ENCODE measurements at places on chromosomes 12 and 14. TPM values are rescaled to one million over a fixed set of nuclear protein-coding genes. Genes with fewer than 3 reads are reported as not detected.

The MGAT4C gene
- not detected for total RNA-seq

The ATP5MC2 gene
- total RNA-seq: 238 TPM

The CISTR gene
- not detected for total RNA-seq

The ZC2HC1C gene
- 0.76 TPM for total RNA-seq

DNA sequence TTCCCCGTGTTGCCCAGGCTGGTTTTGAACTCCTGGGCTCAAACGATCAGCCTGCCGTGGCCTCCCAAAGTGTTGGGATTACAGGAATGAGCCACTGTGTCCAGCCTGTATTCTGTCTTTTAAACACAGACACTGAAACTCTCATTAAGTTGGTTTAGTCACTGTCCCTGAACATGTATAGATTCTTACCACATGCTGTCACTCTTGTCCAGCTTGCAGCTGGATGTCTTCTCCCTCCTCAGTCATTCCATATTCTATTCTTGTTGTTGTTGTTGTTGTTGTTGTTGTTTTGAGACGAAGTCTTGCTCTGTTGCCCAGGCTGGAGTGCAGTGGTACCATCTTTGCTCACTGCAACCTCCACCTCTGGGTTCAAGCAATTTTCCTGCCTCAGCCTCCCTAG lies 12.3 kb upstream of the ATP5MC2 start:
- no peak for DNase-seq

DNA sequence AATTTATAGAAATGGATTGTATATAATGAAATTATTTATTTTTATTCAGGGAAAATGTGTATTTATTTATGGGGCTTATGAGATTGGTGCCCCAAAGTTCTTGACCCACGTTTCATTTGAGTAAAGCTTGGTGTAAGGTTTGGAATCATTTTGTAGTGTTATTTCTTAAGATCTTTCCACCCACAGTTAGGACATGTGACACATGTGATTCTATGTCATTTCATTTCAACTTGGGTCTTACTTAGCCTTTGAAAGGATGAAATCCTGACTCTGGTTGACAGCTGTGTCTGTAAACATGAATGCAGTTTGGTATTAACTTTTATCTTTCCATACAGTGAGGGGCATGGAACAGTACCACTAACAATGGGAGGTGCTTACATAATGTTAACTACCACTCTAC lies 51.7 kb downstream of the FLRT2 start:
- DNase-seq: no peak

GRCh38 chr12:9742661-9743060 lies 9.8 kb upstream of the CLECL1 start:
- DNase-seq: peak; percentile 70

DNA sequence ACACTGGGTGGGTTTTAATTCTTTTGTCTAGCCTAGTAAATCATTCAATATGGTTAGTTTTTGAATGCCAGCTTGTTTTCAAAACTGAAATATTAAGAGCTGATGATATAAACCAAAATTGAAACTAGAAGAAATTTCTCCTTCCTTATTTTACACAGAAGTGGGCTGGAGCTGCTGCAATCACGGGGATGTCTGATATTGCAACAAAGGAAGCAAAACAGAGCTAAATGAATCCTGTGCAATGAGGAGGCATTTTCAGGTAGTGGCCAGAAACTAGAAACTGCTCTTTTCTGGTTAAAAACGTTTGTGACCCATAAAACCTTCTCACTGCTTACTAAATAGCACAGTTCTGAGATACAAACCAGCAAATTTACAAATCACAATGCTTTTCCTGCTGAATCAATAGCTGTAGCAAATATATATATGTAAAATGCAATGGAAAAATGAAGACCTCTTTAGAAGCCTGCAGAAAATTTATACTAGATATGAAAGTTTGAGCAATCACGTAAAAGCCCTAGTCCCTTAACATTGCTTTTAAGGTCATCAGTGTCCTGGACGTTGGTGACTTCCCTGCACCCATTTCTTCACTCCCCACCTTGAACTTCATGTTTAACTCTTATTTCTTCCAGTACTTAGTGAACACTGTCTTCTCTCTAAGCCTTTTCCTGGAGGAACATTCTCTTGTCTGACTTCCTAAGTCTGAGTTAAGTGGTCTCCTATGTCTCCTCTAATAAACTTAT lies 15.9 kb upstream of the LRRK2 start:
- no peak for DNase-seq

GRCh38 chr12:71216725-71217579 lies 59.2 kb upstream of the TSPAN8 start:
- no peak for DNase-seq

- no peak for DNase-seq
Measured at GRCh38 chr12:116353958-116354357, 76.5 kb upstream of the MED13L start.

GRCh38 chr12:6281081-6281809 lies 29.2 kb upstream of the PLEKHG6 start:
- no peak for DNase-seq

- peak; percentile 76 for DNase-seq
Measured at GRCh38 chr12:4030929-4031702, 157.9 kb upstream of the PARP11 start.
